ENCODE measurements at places on chromosomes 5 and 9.

DNA sequence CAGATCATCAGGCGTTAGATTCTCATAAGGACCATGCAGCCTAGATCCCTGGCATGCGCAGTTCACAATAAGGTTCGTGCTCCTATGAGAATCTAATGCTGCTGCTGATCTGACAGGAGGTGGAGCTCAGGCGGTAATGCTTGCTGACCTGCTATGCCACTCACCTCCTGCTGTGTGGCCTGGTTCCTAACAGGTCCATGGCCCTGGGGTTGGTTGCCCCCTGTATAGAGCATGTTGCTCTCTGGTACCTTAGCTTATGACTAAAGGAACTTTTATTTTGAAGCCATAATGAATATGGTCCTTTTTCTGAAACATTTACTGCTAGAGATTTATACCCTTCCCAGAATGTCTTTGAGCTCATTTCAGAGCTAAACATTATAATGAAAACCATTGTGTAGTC, 3.1 kb downstream of the MAN2A1 start:
- DNase-seq = no peak

DNA sequence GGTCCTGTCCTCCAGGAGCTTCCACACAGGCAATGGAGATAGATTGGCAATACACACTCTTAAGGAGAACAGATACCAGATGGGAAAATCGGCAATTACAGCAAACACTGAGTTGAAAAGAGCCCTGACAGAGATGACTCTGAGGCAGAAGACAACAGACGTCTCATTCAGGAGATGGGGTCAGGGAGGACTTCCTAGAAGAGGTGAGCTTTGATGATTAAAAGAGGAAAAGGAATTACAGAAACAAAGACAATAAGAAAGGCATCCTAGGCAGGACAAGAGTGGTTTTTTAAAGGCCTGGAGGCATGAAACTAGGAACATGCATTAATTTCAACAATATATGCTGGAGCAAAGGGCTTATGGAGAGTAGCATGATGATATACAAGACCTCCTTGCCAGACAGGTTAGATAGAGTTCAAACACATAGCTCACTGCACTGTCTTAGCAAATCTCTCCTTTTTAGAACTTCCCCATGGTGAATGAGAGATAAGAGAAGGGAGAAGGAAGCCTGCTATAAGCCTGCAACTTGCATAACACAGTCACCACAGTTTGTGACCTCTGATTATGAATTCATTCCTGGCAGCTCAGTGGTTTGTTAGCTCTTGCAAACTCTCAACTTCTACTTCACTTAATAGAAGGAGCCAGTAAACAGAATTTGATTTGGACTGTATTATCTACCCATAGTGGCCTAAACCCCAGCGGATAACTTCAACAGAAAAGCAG, 48.5 kb downstream of the SIL1 start:
- no peak for DNase-seq

DNA sequence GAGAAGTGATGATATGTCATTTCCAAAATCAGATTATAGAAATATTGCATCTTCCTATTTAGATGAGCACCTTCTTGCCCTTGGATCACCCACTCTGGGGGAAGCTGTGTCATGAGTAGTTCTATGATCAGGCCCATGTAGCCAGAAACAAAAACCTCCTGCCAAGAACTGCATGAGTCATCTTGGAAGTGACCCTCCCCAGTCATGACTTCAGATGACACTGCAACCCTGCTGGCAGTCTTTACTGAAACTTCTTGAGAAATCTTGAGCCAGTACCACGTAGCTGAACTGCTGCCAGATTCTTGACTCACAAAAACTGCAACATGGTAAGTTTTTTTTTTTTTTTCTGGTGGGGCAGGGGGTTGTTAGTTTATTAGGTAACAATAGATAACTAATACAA, 439.6 kb upstream of the PTGER4 start:
- DNase-seq = peak; percentile 58

DNA sequence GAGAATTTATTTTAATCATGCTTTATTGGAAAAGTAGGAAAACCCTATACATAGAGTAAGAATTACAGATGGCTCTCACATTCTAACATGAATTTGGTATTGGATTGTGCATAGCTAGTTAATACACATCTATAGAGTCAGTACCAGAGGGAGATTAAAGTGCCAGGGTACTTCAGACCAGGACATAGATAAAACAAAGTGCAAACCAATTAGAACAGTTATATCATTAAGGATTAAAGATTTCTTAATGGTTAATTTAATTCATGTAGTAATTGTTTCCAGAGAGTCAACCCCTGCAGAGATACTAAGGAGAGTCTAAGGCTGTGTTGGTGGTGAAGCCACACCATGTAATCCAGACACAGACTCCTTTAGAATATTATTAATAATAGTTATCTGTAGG, 8.8 kb downstream of the ISOC1 start:
- DNase-seq = no peak

- DNase-seq = no peak
Observed at GRCh38 chr9:86122311-86122710, 23.0 kb upstream of the GOLM1 start.

- no peak for DNase-seq
Observed at GRCh38 chr9:129042016-129042415, 5.6 kb downstream of the MIGA2 start.

DNA sequence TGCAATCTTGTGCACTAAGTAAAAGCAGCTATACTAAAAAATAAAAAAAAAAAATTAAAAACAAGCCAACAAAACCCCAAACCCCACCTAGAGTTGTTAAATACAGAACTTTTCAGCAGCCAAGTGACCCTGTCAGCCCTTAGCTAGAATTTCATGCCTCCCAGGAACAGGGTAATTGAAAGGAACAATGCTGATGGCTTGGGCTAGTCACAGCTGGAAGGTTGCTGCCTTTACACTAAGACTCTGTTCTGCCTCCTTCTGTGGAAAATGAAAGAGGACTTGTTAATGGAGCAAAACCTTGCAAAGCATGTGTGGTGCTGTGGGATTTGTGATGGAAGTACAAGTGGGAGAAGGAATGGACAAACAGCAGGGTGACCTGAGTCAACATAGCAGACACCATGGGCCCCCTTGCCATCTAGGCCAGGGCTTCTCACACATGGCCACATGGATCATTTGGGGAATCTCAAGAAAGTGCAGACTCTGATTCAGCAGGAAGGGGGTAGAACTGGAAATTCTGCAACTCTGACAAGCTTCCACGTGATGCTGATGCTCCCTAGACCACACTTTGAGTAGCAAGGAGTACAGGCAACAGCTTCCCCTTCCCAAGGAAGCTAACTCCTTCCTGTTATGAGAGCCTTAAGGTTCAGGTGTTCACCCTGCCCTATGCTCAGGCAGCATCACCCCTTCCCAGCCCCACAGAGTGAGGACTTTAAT, 14.9 kb upstream of the TMEM252 start:
- no peak for DNase-seq

GRCh38 chr5:141695627-141696215, 13.7 kb upstream of the ARAP3 start:
- DNase-seq = no peak

- DNase-seq = no peak
Observed at GRCh38 chr9:112332674-112332976, 794 bp downstream of the PTBP3 start.

DNA sequence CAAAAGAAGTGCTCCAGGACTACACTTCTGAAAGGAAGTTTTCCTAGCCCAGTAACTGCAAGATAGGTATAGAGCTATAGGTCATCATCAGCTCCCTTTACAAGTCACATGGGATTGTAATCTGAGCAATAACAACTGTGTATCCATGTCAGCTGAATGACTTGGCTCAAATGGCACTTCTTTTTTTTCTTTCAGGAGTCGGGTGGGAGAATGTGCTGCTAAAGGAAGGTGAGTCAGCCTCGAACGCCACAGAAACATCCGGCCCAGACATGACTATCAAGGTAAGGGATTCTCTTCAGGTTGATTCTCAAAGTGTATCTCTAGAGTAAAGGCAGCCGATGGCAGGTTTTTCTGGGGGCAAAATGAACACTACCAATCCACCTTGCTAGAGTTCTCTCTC, 192.2 kb downstream of the C9orf152 start:
- no peak for DNase-seq

DNA sequence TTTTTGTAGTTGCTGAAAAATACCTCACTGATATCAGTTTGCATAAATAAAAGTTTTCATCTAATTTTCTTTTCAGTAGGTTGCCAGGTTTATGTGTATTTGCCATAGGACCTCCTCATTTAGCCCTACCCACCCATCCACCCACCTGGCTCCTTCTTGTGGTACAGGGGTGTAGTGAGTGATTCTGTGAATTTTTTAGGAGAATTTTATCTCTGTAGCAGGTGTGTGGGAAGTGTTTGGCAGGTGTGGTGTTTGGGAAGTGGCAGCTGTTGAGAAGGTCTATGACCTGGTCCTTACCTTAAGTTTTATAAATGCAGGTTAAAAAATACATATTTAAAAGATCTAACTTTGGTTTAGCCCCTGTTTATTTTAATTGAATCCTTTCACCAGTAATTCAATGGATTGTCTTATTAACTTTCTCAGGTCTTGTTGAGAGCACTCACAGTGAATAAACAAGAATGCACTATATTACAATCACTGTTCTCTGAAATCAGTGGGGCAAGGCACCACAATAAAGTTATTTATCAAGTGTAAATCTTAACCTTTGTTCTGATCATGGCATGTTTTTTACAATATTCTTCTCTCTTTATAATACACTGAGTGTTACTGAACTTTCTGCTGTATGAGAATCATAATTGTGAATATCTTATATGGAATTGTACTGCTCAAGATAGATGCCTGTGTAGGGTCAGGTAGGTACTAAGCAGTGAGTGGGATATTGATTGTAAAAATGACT, 189.1 kb downstream of the WDR70 start:
- no peak for DNase-seq

- DNase-seq = no peak
Observed at GRCh38 chr5:13956471-13956870, 12.0 kb upstream of the DNAH5 start.

DNA sequence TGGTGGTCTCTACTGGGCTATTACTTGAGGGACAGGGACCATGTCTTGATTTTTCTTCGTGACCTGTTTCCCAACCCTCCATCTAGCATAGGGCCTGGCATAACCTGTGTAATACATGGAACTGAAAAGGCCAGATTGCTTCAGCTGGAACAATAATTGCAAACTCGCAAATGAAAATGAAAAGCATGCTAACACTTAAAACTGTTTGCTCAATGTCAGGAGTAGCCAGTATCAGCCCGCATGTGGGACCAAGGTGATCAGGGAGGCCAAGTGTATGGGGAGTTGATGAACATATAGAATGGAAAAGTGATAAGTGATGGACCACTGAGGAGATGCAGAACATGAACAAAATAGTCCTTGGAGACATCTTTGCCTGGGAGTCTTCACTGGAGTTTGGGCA, 25.2 kb downstream of the GLRX start:
- no peak for DNase-seq

GRCh38 chr5:125926172-125926571, 497.0 kb upstream of the GRAMD2B start:
- DNase-seq = no peak

DNA sequence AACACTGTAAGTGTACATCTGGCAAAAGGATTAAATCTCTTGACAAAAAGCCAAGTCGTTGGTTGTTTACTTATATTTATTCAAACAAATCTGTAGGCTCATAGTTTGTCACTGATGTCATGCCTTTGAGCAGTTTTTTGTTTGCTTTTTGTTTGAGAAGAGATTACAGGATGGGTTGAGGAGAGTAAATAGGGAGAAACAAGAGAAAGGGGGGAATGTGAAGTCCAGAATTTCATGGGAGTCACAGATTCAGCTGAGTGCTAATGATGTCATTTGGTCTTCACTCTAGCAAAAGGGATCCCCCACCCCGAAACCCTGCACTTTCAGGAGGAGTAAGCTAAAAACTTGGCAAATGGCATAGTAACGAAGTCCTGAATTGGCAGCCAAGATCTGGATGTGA, 337.4 kb downstream of the GLIS3 start:
- DNase-seq = no peak

DNA sequence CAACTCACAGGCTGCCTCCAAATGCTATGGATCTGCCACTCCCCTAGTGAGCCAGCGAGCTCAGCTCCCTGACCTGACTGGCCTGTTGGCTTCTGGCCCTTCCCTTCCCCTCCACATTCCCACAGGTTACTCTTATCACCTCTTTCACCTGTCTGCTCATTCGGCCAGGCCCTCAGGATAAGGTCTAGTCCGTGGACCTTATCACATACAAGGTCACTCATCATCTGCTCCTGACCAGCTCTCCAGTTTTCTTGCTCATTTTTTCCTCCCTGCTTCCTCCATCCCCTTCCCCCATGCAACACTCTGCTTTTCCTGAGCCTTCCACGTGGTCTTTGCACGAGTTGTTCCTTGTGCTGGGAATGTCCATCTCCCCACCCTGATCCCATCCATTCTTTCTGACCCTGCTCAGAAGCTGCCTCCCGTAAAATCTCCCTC, 25.9 kb upstream of the NDST1 start:
- no peak for DNase-seq

GRCh38 chr9:129109537-129109903, 1.1 kb downstream of the CRAT start:
- DNase-seq = peak; percentile 34

- no peak for DNase-seq
Observed at GRCh38 chr9:5470122-5470521, 19.8 kb downstream of the CD274 start.
